ENCODE measurements at places on chromosomes 7 and 10.

DNA sequence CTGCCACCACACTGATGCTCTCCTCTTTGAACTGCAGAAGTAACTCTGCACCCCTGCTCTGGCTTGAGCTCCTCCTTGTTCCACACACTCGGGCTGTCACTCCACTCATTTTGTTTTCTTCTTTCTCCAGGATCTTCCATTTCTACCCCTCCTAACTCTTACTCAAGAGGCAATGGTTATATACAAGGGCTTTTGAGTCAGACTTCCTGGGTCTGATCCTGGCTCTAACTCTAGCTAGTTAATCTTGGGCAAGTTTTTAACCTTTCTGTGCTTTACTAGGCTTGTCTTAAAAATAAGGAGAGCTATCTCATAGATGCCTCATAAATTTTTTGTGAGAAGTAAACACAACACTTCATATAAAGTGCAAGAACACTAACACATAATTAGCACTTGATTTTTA lies 45.3 kb upstream of the GNAI1 start:
- no peak for DNase-seq

DNA sequence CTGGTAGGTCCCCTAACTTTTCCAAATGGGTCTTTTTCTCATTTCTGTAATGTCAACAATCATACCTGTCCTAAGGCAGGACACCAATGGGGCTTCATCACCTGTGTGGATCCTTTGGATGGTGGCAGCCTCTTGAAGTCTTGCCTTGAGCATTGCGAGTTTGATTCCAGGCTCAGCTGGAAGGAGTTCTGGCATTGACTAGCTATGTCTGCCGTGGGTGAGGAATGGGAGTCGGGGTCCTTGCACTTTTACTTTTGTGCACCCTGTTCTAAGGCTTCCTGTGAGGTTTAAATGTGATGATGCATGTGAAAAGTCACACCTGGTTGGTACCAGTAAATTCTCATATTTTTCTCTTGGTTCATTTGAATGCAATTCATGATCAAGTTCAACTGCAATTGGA lies 55.9 kb upstream of the CTBP2 start:
- DNase-seq = no peak

GRCh38 chr7:153641199-153641598 lies 411.0 kb upstream of the DPP6 start:
- no peak for DNase-seq

GRCh38 chr7:40658729-40659128 lies 523.9 kb downstream of the SUGCT start:
- DNase-seq = no peak

- DNase-seq = no peak
Measured at GRCh38 chr7:106068986-106069385, 43.1 kb downstream of the SYPL1 start.

DNA sequence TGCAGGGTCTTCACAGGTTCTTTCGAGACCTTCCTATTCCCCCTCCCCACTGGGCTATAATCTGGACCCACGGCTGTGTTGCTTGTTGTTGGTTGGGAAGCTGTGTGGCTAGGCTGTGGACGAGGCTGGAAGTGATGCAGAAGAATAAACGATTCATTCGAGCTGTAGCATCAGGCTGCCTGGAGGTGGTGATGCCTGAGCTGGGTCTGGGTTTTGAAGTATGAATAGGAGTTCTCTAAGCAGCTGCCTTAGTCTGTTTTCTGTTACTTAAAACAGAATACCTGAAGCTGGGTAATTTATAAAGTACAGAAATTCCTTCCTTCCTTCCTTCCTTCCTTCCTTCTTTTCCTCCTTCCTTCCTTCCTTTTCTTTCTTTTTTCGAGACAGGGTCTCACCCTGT lies 126.5 kb upstream of the ZEB1 start:
- DNase-seq = no peak
